ENCODE measurements at places on chromosomes 6 and 20.

- DNase-seq: no peak
Measured at GRCh38 chr6:8829296-8829695, 394.0 kb upstream of the SLC35B3 start.

DNA sequence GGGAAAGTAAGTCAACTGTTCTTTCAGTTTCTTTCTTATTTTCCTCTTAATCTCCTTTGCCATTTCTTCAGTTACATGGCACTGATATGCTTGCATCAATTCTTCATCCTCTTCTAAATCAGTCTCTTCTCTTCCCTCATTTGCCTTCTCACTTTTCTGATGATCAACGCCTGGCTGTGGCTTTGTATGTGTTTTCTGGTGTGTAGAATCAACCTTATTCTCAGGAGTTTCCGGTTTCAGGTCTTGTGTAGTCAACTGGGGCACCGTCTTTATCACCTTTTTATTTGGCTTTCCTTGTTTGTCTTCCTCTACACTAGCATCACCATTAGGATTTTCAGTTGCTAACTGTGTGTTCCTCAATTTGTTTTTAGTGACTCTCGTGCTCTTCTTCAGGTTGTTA, 31.6 kb downstream of the AHI1 start:
- no peak for DNase-seq

- no peak for DNase-seq
Measured at GRCh38 chr6:137852346-137852745, 14.7 kb upstream of the TNFAIP3 start.

GRCh38 chr6:134678436-134678889, 271.4 kb downstream of the ALDH8A1 start:
- DNase-seq: no peak

DNA sequence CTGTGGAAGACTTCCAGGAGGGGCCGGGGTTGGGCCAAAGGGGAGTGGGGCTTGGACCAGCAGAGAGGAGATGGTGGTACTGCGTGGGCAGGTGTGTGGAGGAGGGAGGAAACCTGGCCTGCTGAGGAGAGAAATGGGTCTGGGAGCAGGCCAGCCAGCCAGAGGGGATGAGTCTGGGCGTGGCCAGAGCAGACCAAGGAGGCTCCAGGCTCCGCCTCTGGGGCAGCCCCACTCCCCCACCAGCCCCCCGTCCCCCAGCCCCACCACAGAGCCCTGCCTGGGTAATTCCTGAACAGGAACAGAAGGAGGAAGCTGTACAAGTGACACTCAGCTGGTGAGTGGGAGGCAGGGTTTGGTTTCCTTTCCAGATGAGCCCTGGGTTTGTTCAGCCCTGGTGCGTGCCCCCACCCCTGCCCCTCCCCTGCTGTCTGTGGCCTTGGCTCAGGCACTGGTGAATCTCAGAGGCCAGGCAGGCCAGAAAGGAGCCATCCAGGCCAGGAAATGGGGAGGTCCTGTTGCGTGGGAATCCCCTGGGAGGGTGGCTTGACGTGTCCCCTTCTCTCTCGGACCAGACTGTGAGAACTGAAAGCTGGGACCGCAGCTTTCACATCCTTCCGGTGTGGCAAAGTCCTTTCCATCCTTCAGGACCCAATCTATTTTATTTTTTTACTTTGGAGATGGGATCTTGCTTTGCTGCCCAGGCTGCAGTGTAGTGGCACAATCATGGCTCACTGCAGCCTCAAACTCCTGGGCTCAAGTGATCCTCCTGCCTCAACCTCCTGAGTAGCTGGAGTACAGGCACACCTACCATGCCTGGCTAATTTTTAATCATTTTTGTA, 9.4 kb upstream of the SRC start:
- no peak for DNase-seq

DNA sequence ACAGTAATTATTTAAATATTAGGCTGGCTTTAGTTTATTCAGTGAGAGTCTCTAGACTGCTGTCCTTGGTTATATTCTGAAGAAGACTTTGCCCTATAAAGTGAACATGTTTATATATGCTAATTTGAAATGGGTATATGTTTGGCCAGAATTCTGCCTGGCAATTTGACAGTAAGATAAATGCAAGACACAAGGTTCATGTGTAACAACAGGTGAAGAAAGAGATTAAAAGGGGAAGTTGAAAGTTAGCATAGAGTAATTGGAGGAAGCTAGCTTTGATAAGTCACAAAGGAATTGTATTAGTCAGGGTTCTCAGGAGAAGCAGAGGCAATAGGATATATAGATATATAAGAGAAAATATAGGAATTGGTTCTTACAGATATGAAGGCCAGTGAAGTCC, 191.4 kb downstream of the CENPW start:
- no peak for DNase-seq

Data from T-helper 1 cell (primary cell).